Activated CD4-positive, alpha-beta T cell treated with anti-CD3 and anti-CD28 coated beads for 1 hour (primary cell): ENCODE measurements at places on chromosomes 3 and 15.

- no peak for DNase-seq
Observed at GRCh38 chr15:96272427-96272826, 58.1 kb upstream of the NR2F2 start.

DNA sequence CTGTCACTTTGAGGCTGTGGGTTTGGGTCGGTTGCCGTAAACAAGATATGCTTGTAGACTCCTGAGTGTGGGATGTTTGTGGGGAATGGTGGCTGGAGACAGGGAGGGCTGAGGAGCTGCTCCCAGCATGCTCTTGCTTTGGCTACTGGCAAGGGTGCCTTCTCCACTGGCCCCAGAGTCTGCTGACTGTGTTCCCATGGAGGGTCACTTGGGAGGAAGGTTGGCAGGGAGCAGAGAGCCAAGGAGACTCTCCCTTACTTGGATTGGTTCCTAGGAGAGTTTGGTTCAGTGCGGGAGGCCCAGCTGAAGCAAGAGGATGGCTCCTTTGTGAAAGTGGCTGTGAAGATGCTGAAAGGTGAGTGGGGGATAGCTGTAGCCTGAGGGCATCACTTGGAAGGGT, 11.8 kb downstream of the TYRO3 start:
- no peak for DNase-seq

DNA sequence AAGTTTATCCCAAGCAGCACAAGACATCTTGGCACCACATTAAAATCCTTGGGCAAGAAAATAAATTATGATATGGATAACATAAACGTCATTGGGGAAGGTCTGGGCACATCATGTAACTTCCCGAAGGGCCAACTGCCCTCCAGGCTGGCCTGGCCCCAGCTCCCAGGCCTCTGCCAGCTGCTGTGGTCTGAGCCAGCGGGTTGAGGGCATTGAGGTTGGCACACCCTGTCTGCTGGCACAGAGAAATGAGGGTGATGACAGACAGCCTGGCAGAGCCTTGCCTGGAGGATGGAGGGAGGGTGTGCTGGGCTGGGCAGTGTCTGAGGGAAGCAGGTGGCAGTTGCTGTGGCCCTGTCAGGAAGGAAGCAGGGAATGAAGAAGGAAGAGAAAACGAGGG, 3.3 kb upstream of the RBSN start:
- DNase-seq: no peak

GRCh38 chr3:95394286-95394685, 1331.4 kb downstream of the NSUN3 start:
- DNase-seq: no peak

DNA sequence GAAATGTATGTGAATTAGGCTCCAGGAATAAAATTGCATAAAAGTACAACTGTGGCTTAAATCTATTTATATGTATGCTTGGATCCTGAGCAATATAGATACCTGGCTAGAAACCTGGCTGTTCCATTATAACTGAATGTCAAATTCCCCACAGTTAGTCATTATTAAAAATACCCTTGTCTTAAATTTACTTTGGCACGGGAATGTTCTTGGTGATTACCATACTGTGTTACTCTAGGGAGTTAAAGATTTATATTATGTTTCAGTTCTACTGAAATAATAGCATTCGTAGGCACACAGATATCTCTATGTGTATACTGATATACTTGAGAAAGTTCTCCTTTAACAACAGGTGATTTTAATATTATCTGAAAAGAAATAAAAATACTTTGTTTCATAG, 394.1 kb downstream of the PTPRG start:
- no peak for DNase-seq

- peak; percentile 22 for DNase-seq
Observed at GRCh38 chr15:100849021-100849854, 30.4 kb upstream of the ALDH1A3 start.

DNA sequence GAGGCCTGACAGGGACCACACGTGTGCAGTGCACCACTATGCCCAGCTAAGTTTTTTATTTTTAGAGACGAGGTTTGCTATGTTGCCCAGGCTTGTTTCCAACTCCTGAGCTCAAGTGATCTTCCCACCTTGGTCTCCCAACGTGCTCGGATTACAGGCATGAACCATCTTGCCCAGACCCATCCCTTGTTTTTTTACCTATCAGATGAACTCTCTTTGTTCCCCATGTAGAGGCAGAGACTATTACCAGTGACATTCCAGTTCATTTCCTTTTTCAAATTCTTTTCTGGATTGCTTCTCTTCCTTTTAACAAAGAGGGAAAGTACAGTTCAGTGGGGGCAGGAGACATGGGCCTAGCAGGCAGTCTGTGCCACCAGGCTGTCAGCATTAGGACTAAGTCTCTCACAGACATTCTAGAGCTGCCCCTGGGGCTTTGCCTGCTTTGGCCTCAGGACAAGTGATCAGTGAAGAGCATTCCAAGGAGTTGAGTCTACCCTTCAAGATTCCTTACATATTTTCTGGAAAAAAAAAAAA, 103.5 kb upstream of the SLC7A14 start:
- no peak for DNase-seq

GRCh38 chr3:38834110-38834509, 18.1 kb upstream of the SCN10A start:
- DNase-seq: no peak

GRCh38 chr15:81548365-81549130, 174.5 kb upstream of the TMC3 start:
- no peak for DNase-seq

- no peak for DNase-seq
Observed at GRCh38 chr3:55330355-55330754, 156.8 kb downstream of the WNT5A start.

DNA sequence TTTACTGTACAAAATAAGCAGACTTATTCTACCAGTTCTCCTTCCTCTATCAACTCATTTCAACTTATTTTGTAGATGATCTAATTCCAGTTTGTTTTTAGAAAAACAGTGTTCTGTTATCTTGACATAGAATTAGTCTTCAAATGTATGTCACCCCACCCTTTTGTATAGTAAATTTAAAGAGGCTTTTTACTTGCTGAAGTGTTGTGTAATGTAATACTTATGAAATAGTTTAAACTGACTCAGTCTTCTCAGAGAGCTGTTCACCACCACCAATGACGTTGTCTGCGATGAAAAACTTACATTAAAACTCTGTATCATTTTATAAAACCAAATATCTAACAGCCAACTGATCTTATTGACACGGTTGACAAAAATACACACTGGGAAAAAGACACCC, 82.9 kb downstream of the RAP2B start:
- no peak for DNase-seq

GRCh38 chr3:122519693-122520092, 5.0 kb upstream of the KPNA1 start:
- DNase-seq: no peak

DNA sequence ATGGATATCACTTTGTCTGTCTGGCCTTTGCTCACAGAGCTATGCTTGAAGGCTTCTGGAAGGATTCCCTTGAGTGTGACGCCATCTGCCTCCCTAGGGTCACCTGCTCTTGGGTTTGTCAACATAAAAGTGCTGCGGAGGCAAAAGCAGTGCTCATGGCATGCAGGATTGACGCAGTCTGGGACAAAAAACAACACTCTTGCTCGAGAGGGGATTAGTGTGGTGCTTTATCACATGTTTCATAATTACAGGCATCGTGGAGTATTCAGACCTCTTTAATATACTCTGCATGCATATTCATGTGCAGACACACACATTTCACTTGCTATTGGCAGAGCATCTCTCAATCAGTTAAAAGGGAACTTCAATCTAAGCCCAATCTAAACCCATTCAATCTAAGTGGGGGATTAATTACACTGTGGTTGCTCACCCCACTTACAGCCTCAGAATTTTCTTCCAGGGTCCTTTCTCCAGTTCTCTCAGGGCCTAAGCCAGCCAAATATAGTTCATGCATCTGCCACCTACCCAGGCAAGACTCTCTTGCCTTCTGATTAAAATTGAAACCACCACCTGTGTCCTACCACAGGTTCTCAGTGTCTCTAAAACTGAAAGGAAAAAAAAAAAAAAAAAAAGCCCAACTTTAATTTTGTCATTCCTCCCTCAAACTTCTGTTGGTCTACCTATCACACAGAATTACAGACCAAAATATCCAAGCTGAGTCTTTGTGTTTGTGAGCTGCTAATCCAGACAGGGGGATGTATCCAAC, 75.6 kb downstream of the BFSP2 start:
- DNase-seq: no peak

DNA sequence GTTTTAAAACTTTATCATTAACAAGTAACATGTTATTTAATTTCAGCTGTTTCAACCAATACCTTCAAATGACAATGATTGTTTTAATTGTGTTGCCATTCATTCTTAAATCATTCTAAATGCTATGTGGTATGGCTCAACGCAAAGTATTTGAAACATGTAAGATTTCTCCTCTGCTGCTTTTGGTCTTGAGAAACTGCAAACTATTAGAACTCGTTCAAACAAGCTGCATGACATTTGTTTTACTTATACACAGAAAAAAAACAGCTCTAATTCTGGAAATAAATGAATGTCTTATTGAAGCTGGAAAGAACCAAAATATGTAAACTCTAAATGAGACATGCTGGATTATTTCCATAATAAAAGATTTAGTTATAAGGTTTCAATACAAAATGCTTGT, 29.3 kb downstream of the FBN1 start:
- DNase-seq: no peak

DNA sequence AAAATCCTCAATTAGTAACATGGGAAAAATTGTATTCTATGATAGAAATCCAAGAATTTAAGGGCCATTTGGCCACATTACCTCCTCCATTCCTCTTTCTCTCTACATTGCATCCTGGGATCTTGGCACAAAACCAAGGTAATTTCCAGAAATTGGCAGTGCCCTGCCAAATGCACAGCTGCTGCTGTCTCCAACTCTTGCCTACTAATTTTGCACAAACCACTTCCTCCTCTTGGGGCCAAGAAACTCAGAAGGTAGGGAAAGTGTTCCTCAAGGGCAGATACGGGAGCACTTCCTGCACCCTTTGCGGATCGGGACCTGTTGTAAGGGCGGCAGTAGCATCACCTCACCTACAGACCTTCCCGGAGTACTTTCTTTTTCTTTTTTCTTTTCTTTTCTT, 57.8 kb downstream of the MAP3K13 start:
- DNase-seq: no peak

GRCh38 chr3:70824078-70824477, 511.6 kb upstream of the MDFIC2 start:
- DNase-seq: no peak

DNA sequence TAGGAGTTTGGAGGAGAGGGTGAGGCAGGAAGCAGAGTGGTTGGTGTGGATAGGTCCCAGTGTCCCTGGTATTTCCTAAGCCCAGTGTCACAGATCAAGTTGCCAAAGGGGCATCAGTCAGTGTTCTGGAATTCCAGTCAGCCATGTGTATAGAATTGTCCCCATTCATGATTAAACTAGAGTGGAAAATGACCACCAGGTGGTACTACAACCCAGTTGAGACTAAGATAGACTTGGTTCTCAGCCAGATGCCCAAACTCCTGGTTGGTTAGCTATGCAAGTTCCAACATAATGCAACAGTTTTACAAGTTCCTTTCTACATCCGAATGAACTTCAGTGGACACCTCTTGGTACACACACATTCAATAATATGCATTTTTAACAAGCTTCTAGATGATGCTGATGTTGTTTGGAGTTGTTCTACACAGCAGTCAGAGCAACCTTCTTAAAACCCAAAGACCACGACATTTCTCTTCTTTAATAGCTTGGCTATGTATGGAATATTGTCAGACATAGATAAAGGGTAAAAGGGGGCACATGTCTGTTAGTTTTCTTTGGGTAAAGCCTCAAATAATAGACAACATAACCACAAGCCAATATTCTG, 8.4 kb upstream of the ATR start:
- no peak for DNase-seq

DNA sequence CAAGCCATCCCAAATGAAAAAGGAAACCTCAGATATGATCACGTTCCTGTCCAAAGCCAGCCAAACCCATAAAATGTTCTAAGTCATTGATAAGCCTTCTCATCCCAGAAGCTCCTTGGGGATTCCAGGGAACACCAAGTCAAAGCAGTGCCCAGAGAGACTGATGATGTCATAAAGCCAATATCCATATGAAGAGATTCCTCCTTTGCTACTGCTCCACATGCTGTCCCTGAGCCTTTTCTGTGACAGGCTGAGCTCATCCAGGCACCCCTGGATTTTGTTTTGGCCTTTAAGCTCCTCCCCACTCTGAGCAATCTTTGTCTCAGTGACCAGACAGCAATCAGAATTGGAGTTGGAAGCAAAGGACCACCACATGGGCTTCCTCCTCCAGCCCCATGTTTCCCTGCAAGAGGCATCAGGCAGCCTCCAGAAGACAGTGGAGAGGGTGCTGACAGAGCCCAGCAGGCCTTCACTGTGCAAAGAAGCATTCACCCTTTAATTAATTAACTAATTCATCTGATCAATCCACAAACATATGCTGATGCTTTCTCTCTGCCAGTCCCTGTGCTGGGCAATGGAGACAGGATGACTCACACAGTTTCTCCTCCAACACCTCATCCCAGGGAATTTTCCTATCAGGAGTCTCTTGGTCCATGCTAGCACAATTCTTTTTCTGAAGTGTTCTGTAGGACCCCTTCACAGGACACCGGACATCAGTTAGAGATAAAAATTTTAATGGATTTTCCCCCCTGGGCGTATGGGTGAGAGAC, 25.0 kb downstream of the MEX3B start:
- no peak for DNase-seq

- DNase-seq: no peak
Observed at GRCh38 chr3:133880287-133880686, 15.4 kb downstream of the RAB6B start.

DNA sequence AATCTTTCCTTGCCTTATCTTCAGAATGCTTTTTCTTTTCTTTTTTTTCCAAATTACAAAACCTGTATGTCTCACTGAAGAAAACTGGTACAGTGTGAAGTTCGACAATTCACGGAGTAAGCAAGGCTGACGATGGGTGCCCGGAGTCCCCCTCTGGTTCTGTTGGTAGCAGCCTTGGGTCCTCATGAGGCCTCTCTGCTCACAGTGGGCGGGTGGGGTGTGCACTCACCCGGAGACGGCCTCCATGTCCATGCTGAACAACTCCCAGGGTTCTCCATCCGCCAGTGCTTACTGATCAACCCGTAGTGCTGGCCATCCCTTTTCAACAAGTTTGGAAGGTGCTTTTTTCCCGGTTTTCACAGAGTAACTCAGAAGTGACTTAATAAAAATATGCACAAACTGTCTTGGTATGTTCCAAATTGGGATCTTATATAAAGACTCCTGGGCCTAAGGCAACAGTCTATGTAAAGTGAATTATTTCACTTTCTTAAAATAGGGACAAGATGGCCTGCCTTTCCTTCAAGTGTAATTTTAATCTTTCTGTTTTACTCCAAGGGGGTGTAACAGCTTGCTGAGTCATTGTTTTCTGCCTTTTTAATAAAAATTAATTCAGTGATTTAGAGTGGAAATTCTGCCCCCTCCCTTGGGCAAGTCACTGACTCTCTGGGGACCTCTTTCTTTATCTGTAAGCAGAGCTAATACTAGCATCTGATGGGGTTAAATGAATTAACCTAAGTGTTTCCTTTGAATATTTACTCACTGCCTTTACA, 23.7 kb downstream of the LRRK1 start:
- DNase-seq: no peak

DNA sequence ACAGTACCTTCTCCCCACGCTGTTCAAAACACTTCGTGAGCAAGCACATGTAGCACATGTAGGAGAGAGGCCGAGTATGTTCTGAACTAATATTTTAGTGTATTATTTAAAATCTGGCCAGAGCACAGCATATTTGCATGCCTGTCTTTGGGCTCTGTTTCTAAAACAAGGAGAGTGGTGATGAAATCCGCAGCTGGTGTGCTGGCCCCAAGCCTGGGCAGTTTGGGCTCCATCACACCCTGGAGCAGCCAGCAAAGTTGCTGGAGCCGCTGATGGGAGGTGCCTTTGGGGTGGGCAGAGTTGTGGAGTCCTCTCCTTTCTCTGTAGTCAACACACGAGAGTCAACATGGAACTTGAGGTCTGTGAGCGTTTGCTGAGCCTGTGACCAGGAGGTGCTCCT, 116.6 kb downstream of the SLCO3A1 start:
- DNase-seq: no peak
